ENCODE measurements at places on chromosomes 1 and 21.
A peak's percentile ranks its signal among the peaks of the same experiment; 100 is the strongest.

DNA sequence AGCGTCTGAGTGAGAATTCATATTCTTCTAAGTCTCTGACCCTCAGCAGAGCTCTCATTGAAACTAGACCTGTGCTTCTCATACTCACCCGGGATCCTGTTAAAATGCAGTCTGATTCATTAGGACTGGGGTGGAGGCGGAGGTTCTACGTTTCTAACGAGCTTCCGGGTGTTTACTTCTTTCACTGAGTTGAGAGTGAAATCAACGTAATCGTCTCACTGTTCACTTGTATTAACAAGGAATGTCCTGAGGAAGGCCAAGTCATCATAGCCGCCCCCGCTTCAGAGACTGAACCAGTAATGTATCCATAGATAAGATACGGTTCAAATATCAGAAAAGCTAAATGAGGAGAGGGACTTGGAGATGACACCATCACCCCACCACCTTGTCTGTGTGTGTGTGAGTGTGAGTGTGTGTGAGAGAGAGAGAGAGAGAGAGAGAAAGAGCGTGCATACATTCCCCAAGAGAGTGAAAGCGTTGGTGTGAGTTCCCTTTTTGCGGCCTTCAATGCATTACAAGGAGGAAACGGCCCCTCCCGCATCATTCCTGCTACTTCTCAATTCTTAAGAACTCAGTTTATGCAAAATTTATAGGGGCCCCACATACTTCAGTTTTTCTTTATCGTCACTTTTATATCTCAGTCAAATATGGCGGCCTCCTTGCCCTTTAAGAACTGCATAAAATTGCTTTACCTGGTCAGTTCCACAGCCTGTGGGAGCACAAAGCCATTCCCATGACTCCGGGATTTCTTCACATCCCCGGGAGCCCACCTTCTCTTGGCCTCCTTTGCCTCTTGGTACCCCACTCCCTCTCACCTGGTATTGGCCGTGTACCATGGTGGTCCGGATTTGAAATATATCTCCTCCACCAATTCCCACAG, 19.8 kb downstream of the KMO start:
- H3K4me3 ChIP-seq: no peak overlapping the region
- no peak overlapping the region for H3K27ac ChIP-seq
- no peaks in the 10 kb centered on the region for H3K4me1 ChIP-seq
- H3K27me3 ChIP-seq: no peaks in the 10 kb centered on the region
- no peaks in the 10 kb centered on the region for H3K36me3 ChIP-seq
- DNase-seq: peak; percentile 46

- no peak overlapping the region for H3K27ac ChIP-seq
- H3K4me1 ChIP-seq: peaks cover 21% of the 10 kb centered on the region
- peak; percentile 65 for DNase-seq
- no peak overlapping the region for H3K4me3 ChIP-seq
- no peaks in the 10 kb centered on the region for H3K36me3 ChIP-seq
These were observed 10.0 kb upstream of the FAM131C start for GRCh38 chr1:16083486-16083885.

GRCh38 chr1:225825078-225825477, 15.2 kb downstream of the EPHX1 start:
- H3K27ac ChIP-seq: peak overlapping the region; percentile 65
- no peaks in the 10 kb centered on the region for H3K27me3 ChIP-seq
- peaks cover 16% of the 10 kb centered on the region for H3K36me3 ChIP-seq
- no peak overlapping the region for H3K4me3 ChIP-seq

DNA sequence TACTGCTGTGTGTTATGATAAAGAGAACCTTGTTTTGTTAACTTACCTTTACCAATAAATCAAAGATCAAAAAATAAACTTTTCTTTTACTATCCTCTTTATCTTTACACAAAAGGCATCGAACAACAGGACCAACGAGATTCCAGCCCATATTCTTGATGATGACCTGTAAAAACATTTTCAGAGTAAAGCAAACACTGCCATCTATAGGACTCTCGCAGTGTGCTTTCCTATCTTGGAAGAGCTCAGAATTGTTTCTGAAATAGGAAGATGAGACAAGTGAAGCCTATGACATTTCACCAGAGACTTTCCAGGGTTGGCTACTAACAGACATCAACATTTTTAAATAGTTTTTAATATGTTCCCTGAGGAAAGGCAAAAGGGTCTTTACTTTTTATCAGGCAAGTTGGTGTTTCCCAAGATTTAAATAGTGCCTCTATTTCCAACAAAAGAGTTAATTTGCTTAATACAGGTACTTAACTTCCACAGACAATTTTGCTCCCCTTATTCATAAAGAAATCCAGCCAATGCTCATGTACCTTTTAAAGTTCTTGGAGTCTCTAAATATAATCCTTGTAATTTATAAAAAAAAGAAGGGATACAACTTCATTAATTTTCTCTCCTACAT, 7.3 kb downstream of the GLMN start:
- no peaks in the 10 kb centered on the region for H3K27me3 ChIP-seq
- DNase-seq: peak; percentile 75
- no peaks in the 10 kb centered on the region for H3K4me1 ChIP-seq
- no peak overlapping the region for H3K4me3 ChIP-seq
- H3K36me3 ChIP-seq: peaks cover 56% of the 10 kb centered on the region
- no peak overlapping the region for H3K27ac ChIP-seq
